Calu3 (cell line): ENCODE measurements at places on chromosomes 5 and 9. TPM values are rescaled to one million over a fixed set of nuclear protein-coding genes. Genes with fewer than 3 reads are reported as not detected.

DNA sequence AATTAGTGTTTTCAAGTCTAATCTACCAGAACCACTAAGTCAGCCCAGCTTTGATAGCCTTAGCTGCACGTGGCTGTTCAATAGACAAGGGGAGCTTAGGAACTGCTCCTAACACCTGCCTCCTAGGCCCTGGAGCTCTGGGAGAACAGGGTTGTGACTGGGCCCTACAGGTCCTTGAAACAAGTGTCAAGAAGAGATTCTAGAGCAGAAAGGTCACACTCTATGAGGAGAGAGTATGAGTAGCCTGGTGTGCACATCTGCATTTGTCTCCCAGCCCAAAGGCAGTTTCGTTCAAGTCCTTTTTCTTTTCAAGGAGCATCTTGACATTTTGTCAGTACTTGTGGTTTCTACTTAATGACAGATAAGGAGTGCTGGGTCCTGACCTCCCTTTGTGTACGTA, 206.1 kb downstream of the PRELID2 start:
- H3K4me3 ChIP-seq: no peak overlapping the region
- H3K27me3 ChIP-seq: no peaks in the 10 kb centered on the region
- no peak overlapping the region for H3K27ac ChIP-seq
- H3K4me1 ChIP-seq: peaks cover 3% of the 10 kb centered on the region
- DNase-seq: no peak
- H3K36me3 ChIP-seq: no peaks in the 10 kb centered on the region

- H3K4me3 ChIP-seq: no peak overlapping the region
- H3K27ac ChIP-seq: no peak overlapping the region
- H3K4me1 ChIP-seq: no peaks in the 10 kb centered on the region
- DNase-seq: no peak
Observed at GRCh38 chr5:3354606-3355005, 241.0 kb upstream of the IRX1 start.

GRCh38 chr5:61758711-61759110, 426.7 kb downstream of the ZSWIM6 start:
- no peaks in the 10 kb centered on the region for H3K36me3 ChIP-seq
- no peak for DNase-seq
- no peak overlapping the region for H3K27ac ChIP-seq
- no peaks in the 10 kb centered on the region for H3K4me1 ChIP-seq
- H3K27me3 ChIP-seq: no peaks in the 10 kb centered on the region

- no peak overlapping the region for H3K4me3 ChIP-seq
- no peak for DNase-seq
- no peaks in the 10 kb centered on the region for H3K27me3 ChIP-seq
- H3K36me3 ChIP-seq: no peaks in the 10 kb centered on the region
- H3K4me1 ChIP-seq: peaks cover 17% of the 10 kb centered on the region
Observed at GRCh38 chr5:75481024-75481423, 30.4 kb downstream of the CERT1 start.

DNA sequence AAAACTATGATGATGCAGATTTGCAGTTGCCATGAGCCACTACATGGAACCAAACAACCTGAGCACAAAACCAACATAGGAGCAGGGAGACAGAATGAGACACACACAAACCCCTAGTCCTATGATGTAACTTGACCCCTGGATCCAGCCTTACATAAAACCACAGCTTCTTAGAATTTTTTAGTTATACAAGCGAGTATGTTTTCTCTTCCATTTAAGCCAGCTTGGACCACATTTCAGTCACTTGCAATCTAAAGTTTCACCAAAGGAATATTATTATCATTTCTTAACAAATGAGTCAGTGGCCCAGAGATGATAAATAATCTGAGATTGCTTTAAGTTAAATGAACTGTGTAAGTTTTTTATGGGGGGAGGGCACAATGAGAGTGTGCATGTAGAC, 6.8 kb downstream of the SPOCK1 start:
- no peak for DNase-seq
- H3K36me3 ChIP-seq: no peaks in the 10 kb centered on the region
- no peak overlapping the region for H3K4me3 ChIP-seq
- H3K27ac ChIP-seq: no peak overlapping the region
- H3K27me3 ChIP-seq: peaks cover 92% of the 10 kb centered on the region
- H3K4me1 ChIP-seq: no peaks in the 10 kb centered on the region

- H3K36me3 ChIP-seq: no peaks in the 10 kb centered on the region
- H3K4me1 ChIP-seq: no peaks in the 10 kb centered on the region
- no peak for DNase-seq
- no peaks in the 10 kb centered on the region for H3K27me3 ChIP-seq
Observed at GRCh38 chr5:105816961-105817360, 1853.8 kb downstream of the EFNA5 start.

GRCh38 chr9:133844398-133844784, 106.2 kb upstream of the SARDH start:
- no peaks in the 10 kb centered on the region for H3K36me3 ChIP-seq
- H3K4me1 ChIP-seq: no peaks in the 10 kb centered on the region
- no peak overlapping the region for H3K27ac ChIP-seq
- no peak for DNase-seq
- no peak overlapping the region for H3K4me3 ChIP-seq

GRCh38 chr5:405421-405820, 37.6 kb upstream of the EXOC3 start:
- DNase-seq: no peak
- no peak overlapping the region for H3K4me3 ChIP-seq
- H3K27me3 ChIP-seq: peaks cover 18% of the 10 kb centered on the region
- H3K27ac ChIP-seq: no peak overlapping the region

DNA sequence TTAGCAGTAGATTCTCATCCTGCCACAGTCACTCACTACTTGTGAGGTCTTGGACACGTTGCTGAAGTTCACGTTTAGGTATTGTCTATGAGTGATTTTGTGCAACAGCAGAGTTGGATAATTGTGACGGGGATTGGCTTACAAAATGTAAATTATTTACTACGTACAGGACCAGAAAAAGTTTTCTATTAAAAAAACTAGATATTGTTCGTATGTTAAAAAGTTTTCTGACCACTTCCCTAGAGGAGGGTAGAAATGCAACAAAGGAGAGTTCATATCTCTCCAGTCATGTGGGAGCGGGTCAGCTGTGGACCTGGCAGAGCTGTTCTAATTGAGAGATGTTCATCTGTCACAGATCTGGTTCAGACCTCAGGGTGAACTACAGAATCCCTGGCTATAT, 976.1 kb upstream of the NUDT12 start:
- H3K27ac ChIP-seq: no peak overlapping the region
- peaks cover 35% of the 10 kb centered on the region for H3K4me1 ChIP-seq
- no peaks in the 10 kb centered on the region for H3K27me3 ChIP-seq
- no peak overlapping the region for H3K4me3 ChIP-seq

DNA sequence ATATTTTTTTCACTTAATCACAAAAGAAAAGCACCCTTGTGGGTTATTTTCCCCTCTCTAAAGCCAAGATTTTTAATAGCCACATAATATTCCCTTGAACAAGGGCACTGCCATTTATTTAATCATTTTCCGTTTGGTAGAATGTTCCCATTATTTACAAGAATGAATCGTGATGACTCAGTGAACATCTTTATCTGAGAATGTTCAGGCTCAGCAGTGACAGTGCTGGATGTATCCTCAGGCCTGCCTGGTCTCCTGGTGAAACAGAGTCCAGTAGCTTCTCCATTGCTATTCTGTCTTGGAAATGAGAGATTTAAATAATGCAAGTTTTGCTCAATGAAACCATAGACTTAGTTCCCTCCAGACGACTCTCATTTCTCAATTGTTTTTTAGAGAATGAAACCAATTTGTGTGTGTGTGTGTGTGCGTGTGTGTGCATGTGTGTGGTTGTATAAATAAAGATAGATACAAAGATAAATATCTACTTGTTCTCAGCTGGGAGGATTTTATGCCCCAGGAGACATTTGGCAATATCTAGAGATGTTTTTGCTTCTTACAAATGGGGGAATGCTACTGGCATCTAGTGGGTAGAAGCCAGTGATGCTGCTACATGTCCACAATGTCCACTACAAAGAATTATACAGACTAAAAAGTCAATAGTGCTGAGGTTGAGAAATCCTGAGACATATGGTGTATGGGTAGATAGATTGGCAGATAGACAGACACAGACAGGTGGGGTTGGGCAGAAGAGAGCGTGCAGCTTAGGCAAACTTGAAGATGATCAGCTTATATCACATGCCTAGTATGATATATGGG, 55.0 kb downstream of the PAPPA start:
- DNase-seq: no peak
- H3K4me1 ChIP-seq: no peaks in the 10 kb centered on the region
- H3K36me3 ChIP-seq: no peaks in the 10 kb centered on the region
- H3K27ac ChIP-seq: no peak overlapping the region

- no peaks in the 10 kb centered on the region for H3K36me3 ChIP-seq
- H3K4me3 ChIP-seq: no peak overlapping the region
- no peak overlapping the region for H3K27ac ChIP-seq
- no peaks in the 10 kb centered on the region for H3K27me3 ChIP-seq
- H3K4me1 ChIP-seq: no peaks in the 10 kb centered on the region
Observed at GRCh38 chr9:4784403-4784802, 8.3 kb upstream of the RCL1 start.

GRCh38 chr5:138605254-138605972, 30.2 kb upstream of the HSPA9 start:
- H3K4me3 ChIP-seq: no peak overlapping the region
- no peak overlapping the region for H3K27ac ChIP-seq
- H3K4me1 ChIP-seq: peaks cover 15% of the 10 kb centered on the region

DNA sequence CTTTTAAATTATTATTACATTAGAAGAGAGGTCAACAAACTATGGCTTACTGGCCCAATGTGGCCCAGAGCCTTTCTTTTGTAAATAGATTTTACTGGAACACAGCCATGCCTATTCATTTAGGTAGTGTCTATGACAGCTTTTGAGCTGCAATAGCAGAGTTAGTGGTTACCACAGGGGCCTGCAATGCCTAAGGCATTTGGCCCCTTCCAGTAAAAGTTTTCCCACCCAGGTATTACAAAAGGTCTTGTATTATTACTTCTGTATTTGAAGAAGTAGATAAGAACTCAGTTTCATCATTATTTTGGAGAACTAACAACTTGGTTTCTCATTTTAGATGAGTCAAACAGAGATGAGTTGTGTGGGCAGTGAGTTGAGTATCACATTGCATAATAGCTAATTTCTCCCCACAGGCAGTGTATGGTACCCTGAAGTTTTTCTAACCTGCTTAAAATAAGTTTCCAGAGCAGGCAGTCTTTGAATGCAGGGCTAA, 9.5 kb downstream of the MTRR start:
- no peak overlapping the region for H3K27ac ChIP-seq
- no peaks in the 10 kb centered on the region for H3K27me3 ChIP-seq
- H3K36me3 ChIP-seq: peaks cover 31% of the 10 kb centered on the region
- H3K4me3 ChIP-seq: no peak overlapping the region
- DNase-seq: no peak

GRCh38 chr5:131952301-131952857, 6.9 kb upstream of the MEIKIN start:
- no peak for DNase-seq
- no peaks in the 10 kb centered on the region for H3K4me1 ChIP-seq
- H3K36me3 ChIP-seq: no peaks in the 10 kb centered on the region
- H3K4me3 ChIP-seq: no peak overlapping the region
- peaks cover 33% of the 10 kb centered on the region for H3K27me3 ChIP-seq

DNA sequence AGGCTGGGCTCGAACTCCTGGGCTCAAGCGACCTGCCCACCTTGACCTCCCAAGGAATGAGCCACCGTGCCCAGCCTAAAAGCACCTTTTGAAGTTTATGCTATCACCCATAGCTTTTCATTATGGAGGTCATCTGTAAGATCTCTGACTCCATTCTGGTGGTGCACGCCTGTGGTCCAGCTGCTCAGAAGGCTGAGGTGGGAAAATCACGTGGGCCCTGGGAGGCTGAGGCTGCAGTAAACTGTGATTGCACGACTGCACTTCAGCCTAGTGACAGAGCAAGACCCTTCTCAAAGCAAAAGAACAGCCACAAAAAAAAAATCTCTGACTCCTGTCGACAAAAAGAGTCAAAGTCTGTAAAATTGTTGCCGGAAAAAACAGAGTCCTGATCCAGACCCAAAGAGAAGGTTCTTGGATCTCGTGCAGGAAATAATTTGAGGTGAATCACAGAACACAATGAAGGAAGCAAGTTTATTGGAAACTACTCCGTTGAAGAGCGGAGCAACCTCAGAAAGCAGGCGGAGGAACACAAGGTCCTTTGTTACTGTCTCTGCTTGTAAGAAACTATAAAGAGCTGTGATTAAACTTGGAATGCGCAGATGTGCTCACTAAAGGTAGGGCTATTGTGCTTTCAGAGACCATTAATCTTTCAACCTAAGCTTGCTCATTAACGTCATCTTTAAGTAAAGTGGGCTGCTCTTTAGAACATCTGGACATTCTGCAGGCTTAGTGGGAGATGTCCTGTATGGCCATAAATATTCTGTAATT, 2.0 kb upstream of the HAUS6 start:
- H3K27me3 ChIP-seq: no peaks in the 10 kb centered on the region
- no peak overlapping the region for H3K4me3 ChIP-seq
- H3K36me3 ChIP-seq: peaks cover 15% of the 10 kb centered on the region
- no peak for DNase-seq
- H3K27ac ChIP-seq: no peak overlapping the region

PIP5K1B gene
- total RNA-seq: 8.6 and 9.0 TPM in 2 replicates

SLC25A48 gene
- not detected in 2 replicates for total RNA-seq

GFPT2 gene
- 0.12 TPM in 1 of 2 replicates, not detected in the other for total RNA-seq

PCDHA4 gene
- total RNA-seq: 4.8 and 5.8 TPM in 2 replicates

GABRA1 gene
- total RNA-seq: not detected in 2 replicates
